ENCODE measurements at places on chromosomes 1 and 21.
A peak's percentile ranks its signal among the peaks of the same experiment; 100 is the strongest.

GRCh38 chr21:45974073-45975019 lies 7.2 kb upstream of the COL6A1 start:
- peak; percentile 74 for DNase-seq

GRCh38 chr1:160953030-160953429 lies 1.6 kb downstream of the ITLN2 start:
- DNase-seq: no peak

DNA sequence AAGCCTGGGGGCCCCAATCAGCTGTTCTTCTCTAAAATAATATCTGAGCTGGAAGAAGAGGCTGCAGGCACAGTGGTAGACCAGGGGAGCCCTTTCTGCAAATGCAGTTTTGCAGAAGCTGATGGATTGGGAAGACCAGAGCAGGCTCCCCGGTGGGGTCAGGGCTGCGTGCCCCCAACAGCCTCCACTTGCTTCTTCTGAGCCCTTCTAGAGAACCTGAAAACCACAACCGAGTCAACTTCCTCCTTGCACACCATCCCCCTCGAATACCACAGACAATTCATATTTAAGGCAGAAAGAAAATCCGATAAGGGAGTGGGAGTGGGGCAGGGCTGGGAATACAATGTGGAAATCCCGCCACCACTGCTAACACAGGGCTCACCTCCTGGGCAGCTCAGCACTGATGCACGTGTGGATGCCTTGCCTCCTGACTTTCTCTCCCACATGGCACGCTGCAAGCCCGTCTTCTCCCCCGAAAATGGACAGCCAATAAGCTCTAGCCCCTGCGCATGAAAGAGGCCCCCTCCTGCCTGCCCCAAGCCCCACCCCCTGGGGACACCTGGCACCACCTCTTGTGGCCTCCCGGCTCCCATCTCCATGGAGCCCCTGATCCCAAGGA lies 25.4 kb upstream of the ALDH4A1 start:
- DNase-seq: no peak

GRCh38 chr1:15937146-15937545 lies 38.8 kb downstream of the ZBTB17 start:
- no peak for DNase-seq

DNA sequence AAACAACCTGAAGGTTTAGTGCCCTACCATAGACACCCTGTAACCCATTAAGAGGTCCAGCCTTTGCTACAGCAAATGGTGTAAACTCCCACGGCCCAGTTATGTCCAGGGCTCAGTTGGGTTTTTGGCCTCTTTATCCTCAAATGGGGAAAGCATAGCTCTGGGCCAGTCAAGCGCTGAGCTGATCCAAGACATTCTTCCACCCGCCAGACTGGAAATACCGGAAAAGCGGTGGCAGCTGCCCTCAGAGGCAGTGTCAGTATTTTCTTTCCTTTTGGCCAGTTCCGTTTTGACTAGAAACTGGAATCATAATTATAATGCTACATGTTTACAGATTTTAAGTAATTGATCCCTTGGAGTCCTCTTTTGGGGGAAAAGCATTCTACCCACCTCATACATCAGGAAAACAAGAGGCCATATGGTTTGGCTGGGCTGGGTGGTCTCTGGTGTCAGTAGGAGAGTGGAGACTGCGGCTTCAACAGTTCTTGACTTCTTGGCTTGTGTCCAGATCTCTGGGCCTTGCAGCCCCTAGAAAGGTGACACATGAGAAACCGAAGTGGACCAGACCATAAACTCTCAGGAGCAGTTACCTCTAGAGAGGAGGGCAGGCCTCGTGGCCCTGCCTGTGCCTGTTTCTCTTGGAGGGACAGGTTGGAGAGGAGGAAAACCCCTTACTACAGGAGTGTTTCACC lies 30.2 kb upstream of the CLDN14 start:
- DNase-seq: peak; percentile 58

DNA sequence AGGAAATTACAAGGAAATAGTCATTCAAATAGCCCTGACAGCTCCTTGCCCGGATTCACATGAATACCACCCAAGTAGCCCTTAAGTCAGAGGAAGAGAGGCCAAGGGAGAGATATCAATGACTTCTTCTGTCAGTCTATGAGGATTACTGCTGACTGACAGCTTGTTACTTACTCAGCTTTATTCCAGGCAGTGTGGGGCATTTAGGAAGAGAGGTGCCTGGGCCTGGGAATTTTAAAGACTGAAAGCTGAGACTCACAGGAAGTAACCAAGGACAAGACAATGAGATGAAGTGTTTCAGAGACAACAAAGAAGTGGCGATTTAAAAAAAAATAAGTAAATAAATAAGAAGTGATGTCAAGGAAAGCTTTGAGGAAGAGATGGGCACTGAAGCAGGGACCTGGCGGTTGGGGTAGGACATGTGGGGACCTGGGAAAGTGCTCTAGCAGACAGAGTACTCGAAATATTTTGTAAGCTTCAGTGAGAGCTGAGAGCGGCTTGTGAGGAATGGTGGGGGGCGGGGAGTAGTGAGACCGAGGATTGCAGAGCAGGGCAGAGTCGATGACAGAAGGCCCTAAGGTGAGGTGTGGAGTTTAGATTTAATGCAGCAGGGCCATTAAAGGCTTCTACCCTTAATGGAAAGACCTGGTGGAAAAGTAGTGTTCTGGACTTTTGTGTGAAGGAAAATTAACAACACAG lies 58.9 kb downstream of the ST3GAL3 start:
- DNase-seq: peak; percentile 39

GRCh38 chr1:211738691-211739301 lies 63.4 kb upstream of the NEK2 start:
- DNase-seq: no peak
